ENCODE measurements at places on chromosomes 16 and 17. TPM values are rescaled to one million over a fixed set of nuclear protein-coding genes. Genes with fewer than 3 reads are reported as not detected.

Gene CCL4
- 1.2 TPM for polyA plus RNA-seq

Gene VAMP2
- polyA plus RNA-seq = 106 TPM

Gene MYL11
- polyA plus RNA-seq = 1.1 TPM

Gene CHRNE
- 0.08 TPM for polyA plus RNA-seq

Gene TMEM106A
- polyA plus RNA-seq = 3.5 TPM

Gene CNTNAP1
- polyA plus RNA-seq = not detected

Gene ACLY
- polyA plus RNA-seq = 72.1 TPM

Gene TMED6
- 0.30 TPM for polyA plus RNA-seq

Gene APOBR
- 3.5 TPM for polyA plus RNA-seq

Gene CD7
- polyA plus RNA-seq = 82.6 TPM

Gene NACA2
- not detected for polyA plus RNA-seq

Gene KRT39
- polyA plus RNA-seq = not detected

Gene RNF43
- polyA plus RNA-seq = not detected

Gene PYCARD
- polyA plus RNA-seq = 60.6 TPM

Gene BCAR1
- polyA plus RNA-seq = not detected

Gene NLGN2
- polyA plus RNA-seq = not detected

Gene WNT9B
- not detected for polyA plus RNA-seq

Gene TNFRSF13B
- polyA plus RNA-seq = not detected

Gene ADAD2
- polyA plus RNA-seq = not detected

Gene SOX9
- not detected for polyA plus RNA-seq

Gene CCL14
- not detected for polyA plus RNA-seq

Gene KCNG4
- polyA plus RNA-seq = not detected

Gene HCRT
- polyA plus RNA-seq = not detected

Gene HS3ST3B1
- 6.0 TPM for polyA plus RNA-seq

Gene COG4
- 37.0 TPM for polyA plus RNA-seq

Gene RAB34
- 3.0 TPM for polyA plus RNA-seq

Gene GRB2
- 155 TPM for polyA plus RNA-seq

Gene CD300A
- 38.7 TPM for polyA plus RNA-seq

Gene MKS1
- polyA plus RNA-seq = 13.7 TPM

Gene SLFN11
- 6.6 TPM for polyA plus RNA-seq

Gene CD300LF
- polyA plus RNA-seq = not detected

Gene SMPD3
- polyA plus RNA-seq = 0.63 TPM

Gene VMO1
- polyA plus RNA-seq = not detected

Gene CACNG3
- polyA plus RNA-seq = not detected

Gene ARL2BP
- polyA plus RNA-seq = 130 TPM

Gene PLCG2
- 1.8 TPM for polyA plus RNA-seq

Measured in CD4-positive, alpha-beta memory T cell (primary cell).